Activated T-helper 2 cell treated with anti-CD3 and anti-CD28 coated beads, Interferon-gamma antibody, Interleukin-2, Interleukin-4, amounts not matched to agents 10 μg/mL and 5 μg/mL and 100 μg/mL, durations not matched to agents 14 hours and 24 hours and 36 hours (primary cell): ENCODE measurements at places on chromosomes 5 and 9. TPM values are rescaled to one million over a fixed set of nuclear protein-coding genes. Genes with fewer than 3 reads are reported as not detected.

- DNase-seq: no peak
Measured at GRCh38 chr5:132629230-132629944, 28.6 kb upstream of the IL13 start.

PCDHGA5 gene
- 0.43 and 0.51 TPM in 2 replicates for total RNA-seq

DNA sequence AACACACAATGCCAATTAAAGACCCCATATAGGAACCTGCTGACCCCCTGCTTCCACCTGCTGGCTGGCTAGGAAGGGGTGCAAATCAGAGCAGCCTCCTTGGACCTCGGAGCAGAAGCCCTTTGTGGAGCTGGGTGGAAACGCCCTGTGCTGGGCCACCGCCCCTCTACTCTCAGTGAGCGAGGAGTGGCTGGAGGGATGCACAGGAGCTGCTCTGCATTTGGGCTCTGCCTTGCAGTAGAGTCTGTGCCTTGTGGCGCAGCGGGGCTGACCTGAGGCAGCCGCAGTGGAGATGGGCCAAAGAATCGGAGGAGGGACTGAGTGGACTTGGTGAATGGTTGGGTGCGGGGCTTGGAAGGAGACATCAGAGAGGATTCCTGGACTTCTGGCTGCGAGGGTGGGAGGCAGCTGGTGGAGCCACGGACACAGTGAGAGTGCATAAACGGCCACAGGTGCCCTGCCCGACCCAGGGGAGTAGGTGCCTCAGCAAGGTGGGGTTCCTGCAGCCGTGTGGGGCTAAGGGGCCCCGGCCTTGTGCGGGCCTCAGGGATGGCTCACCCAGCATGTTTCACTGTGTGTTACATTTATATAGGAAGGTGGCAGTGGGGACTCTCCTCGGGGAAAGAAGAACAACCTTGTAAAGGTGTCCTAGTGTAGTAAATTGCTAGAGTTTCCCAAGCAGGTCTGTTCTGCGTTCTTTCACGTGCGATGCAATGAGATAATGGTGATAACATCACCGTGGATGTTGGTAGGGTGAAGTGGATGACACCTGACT, 14.1 kb upstream of the IRX4 start:
- no peak for DNase-seq

CCL28 gene
- total RNA-seq: 10.9 and 13.0 TPM in 2 replicates

EFNA5 gene
- 0.32 TPM in 1 of 2 replicates, not detected in the other for total RNA-seq

GRCh38 chr5:150155258-150156026, at the start of gene PDGFRB:
Gene PDGFRB, minus strand, starts transcription at chr5:150155845. Its CDS starts 18,798 bp downstream, at chr5:150137047.
- no peak for DNase-seq

TMEM171 gene
- not detected in 2 replicates for total RNA-seq

- no peak for DNase-seq
Measured at GRCh38 chr9:99368341-99369326, 146.6 kb downstream of the SEC61B start.

DNA sequence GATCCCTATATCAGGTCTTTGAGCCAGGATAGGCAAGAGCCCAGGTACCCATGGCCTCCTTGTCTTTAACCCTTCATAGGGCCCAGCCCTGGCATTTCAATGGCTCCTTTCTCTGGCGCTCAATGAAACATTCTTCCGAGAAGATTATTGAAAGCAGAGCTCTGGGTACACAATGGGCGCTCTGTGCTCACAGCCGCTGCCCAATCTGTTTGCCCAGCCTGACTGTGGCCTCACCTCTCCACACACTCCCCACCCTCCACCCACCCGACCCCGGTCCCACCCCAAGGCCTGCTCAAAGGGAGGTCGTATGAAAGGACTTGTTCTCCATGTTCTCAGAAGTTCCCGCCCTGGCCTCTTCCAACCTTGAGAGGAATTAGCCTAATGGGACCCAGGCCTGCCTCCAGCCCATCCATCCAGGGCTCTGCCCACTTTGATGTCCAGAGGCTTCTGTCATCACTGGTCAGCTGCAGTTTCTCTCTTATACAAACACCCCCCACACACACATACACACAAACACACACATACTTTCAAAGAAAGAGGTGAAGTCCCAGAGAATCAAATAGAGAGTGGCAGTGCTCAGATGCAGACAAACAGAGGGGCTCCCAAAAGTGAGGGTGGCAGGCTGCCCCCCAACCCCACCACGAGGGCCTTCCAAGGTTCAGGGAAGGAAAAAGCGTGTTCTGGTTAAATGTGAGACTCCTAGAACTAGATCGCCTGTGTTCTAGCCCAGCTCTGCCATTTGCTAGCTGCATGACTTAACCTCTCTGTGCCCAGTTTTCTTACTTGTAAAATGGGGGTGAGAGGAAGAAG, 5.1 kb upstream of the ARSI start:
- DNase-seq: no peak

- DNase-seq: no peak
Measured at GRCh38 chr5:91361790-91362189, 21.3 kb downstream of the ARRDC3 start.

GRCh38 chr9:85258823-85259370, 482.9 kb downstream of the AGTPBP1 start:
- DNase-seq: no peak

SH3RF2 gene
- 0.21 and 0.57 TPM in 2 replicates for total RNA-seq

DNA sequence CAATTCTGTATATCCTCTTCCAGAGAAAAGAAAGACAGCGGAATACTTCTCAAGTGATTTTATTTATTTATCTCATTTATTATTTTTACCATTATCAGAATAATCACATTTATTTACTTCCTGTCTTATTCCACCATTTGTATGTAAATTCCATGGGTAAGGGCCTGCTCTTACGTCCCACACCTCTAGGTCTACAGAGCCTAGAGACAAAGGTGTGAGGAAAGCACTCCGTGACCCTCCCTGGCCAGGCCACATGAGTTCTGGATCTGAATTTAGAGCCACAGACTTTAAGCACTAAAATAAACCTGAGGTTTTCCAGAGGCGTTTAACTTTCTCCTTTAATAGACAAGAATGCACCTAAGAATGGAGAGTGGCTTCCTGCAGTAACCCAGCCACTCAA, 85.3 kb upstream of the CTSV start:
- DNase-seq: no peak

GARIN3 gene
- 0.23 and 0.30 TPM in 2 replicates for total RNA-seq

ECSCR gene
- 1.0 and 1.7 TPM in 2 replicates for total RNA-seq

DNA sequence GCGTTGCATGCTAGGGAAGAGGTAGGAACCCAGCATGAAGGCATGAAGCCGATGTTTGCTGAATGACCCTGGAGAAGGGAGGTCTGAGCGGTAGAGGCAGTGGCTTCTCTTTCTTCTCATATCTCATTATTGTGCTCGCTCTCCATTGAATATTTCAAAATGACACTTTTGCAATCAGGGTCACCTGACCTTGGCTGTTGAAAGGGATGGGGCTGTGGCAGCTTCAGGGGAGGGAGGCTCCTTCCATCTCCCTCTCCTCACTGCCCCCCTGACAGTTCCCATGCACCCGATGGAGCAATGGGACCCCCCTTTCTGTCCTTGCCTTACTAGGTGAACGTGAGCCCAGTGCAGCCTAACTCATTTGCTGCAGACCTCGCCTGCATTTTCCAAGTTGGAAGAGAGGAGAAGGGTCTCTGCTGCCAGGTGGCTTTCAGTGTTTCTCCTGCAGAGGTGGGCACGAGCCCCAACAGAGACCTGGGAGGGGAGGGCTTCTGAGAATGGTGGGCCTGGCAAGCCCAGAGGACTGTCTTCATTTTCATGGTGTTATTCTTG, 17.9 kb downstream of the STC2 start:
- DNase-seq: no peak

ANKRD55 gene
- total RNA-seq: 1.4 and 2.3 TPM in 2 replicates

GRCh38 chr9:129524582-129525270, 96.2 kb downstream of the C9orf50 start:
- no peak for DNase-seq

DNA sequence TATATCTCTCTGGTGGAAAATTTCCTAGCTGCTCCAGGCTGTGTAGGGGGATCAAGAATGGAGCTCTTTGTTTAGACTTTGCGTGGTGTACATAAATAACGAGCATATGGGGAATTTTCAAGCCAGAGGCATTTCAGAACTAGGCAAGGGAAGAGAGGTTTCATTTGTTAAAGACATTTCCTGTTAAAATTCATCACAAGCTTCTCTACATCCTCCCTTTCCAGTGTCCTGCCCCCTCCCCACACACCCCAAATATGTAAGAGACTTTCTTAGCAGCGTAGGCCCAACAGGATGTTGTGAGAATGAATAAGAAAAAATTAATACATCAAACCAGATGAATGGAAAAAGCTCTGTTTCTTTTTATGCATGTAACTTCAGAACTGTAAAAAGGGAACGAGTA, 150.3 kb downstream of the GPBP1 start:
- DNase-seq: no peak

LRRC26 gene
- total RNA-seq: 0.21 and 0.34 TPM in 2 replicates

GRCh38 chr9:99039505-99040182, 65.3 kb upstream of the TGFBR1 start:
- DNase-seq: no peak

WDR70 gene
- total RNA-seq: 37.9 and 45.3 TPM in 2 replicates

- DNase-seq: no peak
Measured at GRCh38 chr9:89555451-89556375, 49.1 kb upstream of the GADD45G start.

GRCh38 chr9:115591584-115591984, 473.6 kb upstream of the TNC start:
- DNase-seq: no peak

PCSK5 gene
- 1.5 TPM in 2 replicates for total RNA-seq

DNA sequence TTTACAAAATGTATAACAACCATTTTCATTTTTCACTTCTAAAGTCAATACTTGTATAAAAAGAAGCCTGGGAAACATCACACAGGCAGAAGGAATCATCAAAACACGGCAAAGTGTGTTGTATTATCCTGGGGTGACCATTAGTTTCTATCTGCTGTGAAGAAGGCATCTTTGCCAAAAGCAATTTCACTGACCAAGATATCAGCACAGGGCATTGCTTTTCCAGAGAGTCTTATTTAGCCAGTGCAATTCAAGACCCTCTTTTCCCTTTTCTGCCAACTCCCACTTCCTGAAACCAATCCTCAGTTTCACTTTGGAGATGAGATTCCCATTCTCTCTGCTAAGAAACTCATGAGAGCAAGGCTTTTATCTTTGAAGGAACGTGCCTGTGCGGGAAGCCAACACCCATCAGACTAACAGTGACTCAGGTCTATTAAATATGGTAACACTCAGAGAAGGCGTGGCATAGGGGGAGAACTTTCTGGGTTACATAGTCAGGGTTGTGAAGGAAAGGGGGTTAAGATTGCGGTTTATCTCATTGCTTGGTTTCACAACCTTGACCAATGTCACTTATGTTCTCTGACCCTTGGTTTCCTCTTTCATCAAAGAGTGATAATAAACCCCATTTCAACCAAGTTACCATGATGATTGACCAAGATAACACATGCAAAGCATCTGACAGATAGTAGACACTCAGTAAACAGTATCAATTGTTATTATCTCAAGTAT, 666.9 kb upstream of the KLF4 start:
- no peak for DNase-seq

DNA sequence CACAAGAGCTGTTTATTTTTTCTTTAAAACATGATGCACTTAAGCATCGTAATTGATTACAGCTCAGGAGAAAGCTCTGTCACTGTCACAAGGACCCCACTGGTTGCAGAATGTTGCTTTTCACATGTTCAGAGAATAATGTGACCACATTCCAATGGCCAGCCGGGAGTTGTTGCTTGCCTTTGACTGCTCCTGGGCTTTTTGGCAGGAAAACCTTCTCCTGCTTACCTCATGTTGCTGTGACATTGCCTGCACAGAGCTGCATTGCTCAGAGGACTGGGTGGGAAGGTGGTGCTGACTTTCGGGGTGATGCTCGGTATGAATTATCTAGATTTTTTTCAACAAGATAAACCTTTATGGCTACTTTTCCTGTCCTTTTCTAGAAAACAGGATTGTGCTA, 88.2 kb downstream of the PALM2AKAP2 start:
- no peak for DNase-seq

SCAMP1 gene
- total RNA-seq: 17.1 and 17.7 TPM in 2 replicates

KIAA1958 gene
- 10.7 and 11.4 TPM in 2 replicates for total RNA-seq

GRCh38 chr5:93756372-93756771, 15.0 kb upstream of the POU5F2 start:
- no peak for DNase-seq

GRCh38 chr5:169988947-169989346, 8.7 kb upstream of the INSYN2B start:
- no peak for DNase-seq

- no peak for DNase-seq
Measured at GRCh38 chr5:22076586-22076985, 776.6 kb downstream of the CDH12 start.

DNA sequence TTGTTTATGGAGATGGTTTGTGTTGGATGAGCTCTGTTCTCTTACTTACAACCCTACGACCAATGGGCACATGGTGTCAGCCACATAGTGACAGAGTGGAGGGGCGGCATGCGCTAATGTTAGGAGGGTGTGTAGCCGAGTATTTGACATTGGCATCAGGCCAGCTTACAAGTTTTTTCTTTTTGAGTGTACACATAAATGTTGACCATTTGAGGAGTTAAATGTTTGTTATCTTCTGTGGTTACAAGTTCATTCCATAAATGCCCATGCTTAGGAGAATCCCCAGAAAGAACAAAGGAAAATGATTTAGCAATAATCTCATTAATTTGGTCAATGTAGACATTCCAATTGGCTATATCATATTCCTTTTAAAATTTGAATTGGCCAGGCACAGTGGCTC, 180.1 kb upstream of the ELL2 start:
- DNase-seq: no peak

- DNase-seq: no peak
Measured at GRCh38 chr5:464843-465590, 22.0 kb downstream of the EXOC3 start.

DNA sequence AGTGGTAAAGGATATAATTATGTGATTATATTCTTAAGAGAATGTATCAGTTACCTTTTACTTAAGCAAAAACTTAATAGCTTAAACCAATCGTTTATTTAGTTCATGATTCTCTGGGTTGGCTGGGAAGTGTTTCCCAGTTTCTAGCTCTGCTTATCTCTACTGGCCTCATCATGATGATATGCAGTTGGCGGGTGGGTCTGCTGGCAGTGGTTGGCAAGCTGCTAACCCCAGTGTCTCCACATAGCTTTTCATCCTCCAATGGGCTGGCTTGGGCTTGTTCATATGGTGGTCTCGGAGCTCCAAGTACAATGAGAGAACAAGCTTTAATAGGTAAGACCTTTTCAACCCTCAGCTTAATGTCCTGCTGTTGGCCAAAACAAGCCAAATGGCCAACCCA, 43.8 kb downstream of the ABLIM3 start:
- no peak for DNase-seq

GRCh38 chr9:88737876-88738275, 202.9 kb downstream of the NXNL2 start:
- DNase-seq: no peak

- DNase-seq: no peak
Measured at GRCh38 chr9:137044037-137044436, 1.9 kb downstream of the NPDC1 start.

GRCh38 chr5:132961887-132962286, 1.5 kb downstream of the AFF4 start:
- DNase-seq: no peak

DNA sequence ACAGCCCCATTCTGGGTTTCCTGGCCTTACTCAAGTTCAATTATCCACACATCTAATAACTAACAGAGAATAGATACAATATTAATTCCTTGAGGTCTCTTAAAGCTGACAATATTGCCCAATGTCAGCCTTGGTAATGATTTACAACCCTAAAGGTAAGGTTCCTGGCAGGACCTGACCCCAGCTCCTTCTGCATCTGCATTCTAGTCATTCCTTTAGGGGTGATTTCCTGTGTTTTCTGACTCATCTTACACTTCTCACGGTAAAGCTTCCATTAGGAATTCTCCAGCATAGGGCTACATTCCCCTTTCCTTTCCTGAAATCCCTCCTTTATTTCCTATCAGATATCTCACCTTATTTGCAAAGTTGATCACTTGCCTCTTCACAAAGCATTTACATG, 9.3 kb downstream of the HAVCR1 start:
- DNase-seq: no peak
